ENCODE measurements at places on chromosomes 16 and 17.
A peak's percentile ranks its signal among the peaks of the same experiment; 100 is the strongest.

- DNase-seq, result no peak
Observed at GRCh38 chr16:13453938-13454553, 465.9 kb upstream of the ERCC4 start.

- DNase-seq, result peak; percentile 47
Observed at GRCh38 chr17:35160354-35161201, 13.0 kb downstream of the UNC45B start.

DNA sequence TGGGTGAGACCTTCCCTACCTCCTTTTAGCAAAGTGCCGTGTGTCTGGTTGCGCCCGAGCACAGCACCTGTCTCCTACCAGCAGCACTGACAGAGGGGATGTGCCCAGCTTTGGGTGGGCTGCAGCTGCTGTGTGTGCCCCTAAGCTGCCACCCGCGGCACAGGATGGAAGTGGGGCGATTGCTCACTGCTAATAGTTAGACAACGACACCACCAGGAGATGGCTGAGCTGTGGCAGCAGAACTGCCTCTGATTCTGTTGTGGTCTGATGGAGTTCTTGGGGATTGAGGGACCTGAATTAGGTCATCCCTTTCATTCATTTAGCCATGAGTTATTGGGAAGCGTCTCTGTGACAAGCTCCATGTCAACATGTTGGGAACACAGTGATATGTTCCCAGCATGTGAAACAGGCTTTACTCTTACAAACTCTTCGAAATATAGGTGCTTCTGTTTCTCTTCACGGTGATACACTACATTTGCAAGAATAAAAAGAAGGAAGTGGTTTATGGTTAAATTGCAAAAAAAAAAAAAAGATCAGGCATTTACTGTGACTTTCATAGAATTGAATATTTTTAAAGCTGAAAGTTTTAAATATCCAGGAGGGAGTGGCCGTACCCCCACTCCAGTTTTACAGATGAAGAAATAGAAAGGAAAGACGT, 184.4 kb downstream of the MAF start:
- DNase-seq, result peak; percentile 21

- peak; percentile 47 for DNase-seq
Observed at GRCh38 chr16:17359788-17360390, 110.9 kb downstream of the XYLT1 start.

- no peak for DNase-seq
Observed at GRCh38 chr17:3912827-3913226, 3.4 kb downstream of the P2RX1 start.

GRCh38 chr16:85689285-85689949, 663 bp upstream of the GINS2 start:
- no peak for DNase-seq

DNA sequence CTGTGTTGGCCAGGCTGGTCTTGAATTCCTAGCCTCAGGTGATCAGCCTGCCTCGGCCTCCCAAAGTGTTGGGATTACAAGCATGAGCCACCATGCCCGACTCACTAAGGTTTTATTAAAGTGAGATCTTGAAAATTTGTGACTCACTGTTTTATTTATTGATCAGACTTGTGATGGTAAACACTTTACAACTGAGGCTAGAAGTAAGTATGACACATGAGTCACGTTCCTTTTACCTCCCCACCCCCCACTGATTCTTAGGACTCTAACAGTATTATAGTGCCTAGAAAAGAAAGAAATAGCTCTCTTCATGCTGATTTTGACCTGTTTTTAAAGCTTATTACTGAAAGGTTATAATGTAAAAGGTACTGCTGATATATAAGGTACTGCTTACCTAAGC, 160.6 kb downstream of the TANC2 start:
- no peak for DNase-seq

- no peak for DNase-seq
Observed at GRCh38 chr17:11332706-11333105, 91.7 kb downstream of the SHISA6 start.

DNA sequence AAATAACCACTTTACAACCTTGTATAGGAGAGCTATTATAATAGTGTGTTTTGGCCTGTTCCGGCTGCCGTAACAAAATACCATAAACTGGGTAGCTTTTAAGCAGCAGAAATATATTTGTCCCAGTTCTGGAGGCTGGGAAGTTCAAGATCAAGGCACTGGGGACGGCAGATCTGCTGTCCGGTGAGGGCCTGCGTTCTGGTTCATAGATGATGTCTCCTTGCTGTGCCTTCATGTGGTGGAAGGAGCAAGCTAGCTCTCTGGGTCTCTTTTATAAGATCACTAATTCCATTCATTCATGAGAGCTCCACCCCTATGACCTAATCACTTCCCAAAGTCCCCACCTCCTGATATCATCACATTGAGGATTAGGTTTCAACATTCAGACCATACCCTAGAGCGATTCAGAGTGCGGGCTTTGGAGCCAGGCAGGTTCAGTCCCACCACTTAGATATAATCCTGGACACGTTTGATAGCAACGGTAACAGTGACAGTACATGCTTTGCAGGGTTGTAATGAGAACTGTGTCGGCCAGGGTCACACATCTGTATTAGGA, 76.2 kb upstream of the ZFHX3 start:
- no peak for DNase-seq

GRCh38 chr17:36616061-36617029, 15.0 kb downstream of the MRM1 start:
- DNase-seq, result no peak

- DNase-seq, result peak; percentile 39
Observed at GRCh38 chr17:16419074-16419928, 3.9 kb downstream of the TRPV2 start.

DNA sequence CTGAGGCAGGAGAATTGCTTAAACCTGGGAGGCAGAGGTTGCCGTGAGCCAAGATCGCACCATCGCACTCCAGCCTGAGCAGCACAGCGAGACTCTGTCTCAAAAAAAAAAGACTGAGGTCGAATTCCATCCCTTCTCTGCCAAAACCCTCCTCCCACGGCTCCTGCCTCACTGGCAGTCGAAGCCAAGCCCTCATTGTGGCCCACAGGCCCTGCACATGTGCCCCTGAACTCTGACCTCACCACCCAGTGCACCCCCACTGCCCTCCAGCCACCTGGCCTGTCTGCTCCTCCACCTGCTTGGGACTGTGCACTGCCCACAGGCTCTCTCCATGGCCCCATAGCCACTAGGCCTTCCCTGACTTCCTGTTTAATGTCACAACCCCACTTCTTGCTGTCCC, 7.0 kb downstream of the MYO15A start:
- no peak for DNase-seq

GRCh38 chr17:58666858-58667267, 25.0 kb downstream of the TEX14 start:
- DNase-seq, result peak; percentile 45

- no peak for DNase-seq
Observed at GRCh38 chr17:43314611-43315011, 80.8 kb upstream of the RNU2-1 start.

DNA sequence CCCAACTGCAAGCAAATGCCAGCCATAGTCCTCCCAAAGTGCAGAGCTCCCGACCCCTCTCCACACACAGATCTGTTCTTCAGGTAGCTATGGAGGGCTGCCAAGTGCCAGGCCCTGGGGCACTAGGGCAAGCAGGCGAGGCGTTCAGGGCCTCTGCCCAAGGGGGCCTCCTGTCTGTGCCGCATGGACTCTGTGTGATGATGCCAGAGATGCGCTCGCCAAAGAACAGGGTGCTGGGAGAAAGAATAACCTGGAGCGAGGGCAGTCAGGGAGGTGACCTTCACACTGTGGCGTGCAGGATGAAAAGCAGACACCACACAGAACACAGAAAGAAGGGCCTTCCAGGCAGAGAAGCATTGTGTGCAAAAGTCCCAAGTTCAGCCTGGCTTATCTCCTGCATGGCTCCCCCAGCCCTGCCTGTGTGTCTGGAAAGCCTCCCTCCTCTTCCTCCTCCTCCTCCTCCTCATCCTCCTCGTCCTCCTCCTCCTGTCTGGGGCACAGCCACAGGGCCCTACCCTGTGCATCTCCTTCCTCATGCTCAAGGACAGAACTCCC, 44.2 kb downstream of the PEMT start:
- no peak for DNase-seq

GRCh38 chr17:73265646-73266640, 4.3 kb upstream of the CPSF4L start:
- no peak for DNase-seq

DNA sequence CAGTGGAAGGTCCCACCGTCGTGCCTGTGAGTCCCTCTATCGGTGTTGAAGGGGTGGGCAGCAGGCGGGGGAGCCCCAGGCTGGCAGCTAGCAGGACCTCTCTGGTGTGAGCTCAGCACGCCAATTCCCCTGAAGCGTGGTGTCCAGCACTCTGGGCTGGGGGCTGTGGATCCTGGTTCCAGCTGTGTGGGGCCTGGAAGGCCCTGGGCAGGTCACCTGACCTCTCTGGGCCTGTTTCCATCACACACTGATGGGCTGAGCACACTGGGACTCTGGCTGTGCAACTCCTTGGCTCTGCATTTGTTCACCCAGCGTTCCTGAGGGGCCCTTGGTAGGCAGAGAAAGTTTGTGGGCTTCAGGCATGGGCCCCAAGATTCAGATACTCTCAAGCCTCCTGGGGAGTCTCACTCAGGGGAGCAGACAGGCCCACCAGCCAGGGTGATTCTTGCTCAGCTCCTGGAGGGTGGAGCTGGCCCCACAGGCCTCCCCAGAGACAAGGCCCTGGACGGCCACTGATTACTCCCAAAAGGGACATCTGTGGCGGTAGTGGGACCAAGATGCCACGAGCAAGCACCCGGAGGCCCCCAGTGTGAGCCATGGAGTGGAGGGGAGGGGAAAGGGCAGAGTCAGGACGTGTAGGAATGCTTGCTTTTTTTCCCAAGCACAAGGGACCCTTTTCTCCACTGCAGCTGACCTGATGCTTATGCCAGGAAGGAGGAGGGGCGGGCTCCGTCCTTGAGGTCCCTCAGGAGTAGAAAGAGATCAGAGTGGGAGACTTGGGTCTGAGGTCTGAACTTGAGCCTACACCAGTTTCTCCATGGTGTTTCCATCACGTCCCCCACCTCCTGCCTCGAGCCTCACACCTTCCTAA, 8.5 kb downstream of the SCGB1C2 start:
- DNase-seq, result no peak

DNA sequence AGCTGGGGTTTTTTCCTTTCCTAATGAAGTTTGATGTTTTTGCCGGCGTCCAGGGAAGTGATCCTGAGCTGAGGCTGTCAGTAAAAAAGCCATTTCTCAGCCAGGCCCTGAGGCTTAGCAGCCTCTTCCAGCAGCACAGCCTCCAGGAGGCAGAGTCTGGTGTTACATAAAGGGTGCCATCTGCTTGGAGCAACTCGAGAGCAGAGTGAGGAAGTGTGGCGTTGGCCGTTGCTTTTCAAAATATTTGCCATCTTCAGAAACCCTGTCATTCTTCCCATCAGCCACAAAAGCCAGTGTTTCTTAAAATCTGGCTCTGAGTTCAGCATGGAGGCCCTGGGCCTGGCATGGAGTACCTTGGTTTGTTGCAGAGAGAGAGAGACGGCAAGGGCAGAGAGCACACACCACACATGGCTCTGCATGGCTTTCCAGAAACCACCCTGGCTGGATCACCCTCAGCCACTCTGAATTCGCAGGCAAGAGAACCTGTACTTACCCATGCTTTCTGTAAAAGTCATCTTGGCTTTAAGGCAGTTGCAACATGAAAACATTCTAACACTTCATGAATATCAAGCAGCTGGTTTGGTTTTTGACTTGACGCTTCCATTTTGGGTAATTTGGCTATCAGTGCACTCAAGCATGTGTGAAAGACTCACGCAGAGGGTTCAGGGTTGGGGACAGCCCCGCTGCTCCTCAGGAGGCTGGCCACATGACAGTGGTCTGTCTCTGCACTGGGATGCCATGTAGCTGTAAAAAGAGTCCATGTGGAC, 21.0 kb downstream of the PMM2 start:
- no peak for DNase-seq

- no peak for DNase-seq
Observed at GRCh38 chr16:65123396-65124211, 1.7 kb upstream of the CDH11 start.

GRCh38 chr16:7957151-7957550, 624.5 kb downstream of the RBFOX1 start:
- DNase-seq, result no peak

GRCh38 chr16:84313921-84314320, 19.2 kb downstream of the WFDC1 start:
- no peak for DNase-seq

- no peak for DNase-seq
Observed at GRCh38 chr17:30482555-30482954, 5.3 kb downstream of the GOSR1 start.

- DNase-seq, result no peak
Observed at GRCh38 chr16:8108991-8109509, 481.3 kb downstream of the TMEM114 start.

GRCh38 chr17:34542700-34543336, 36.6 kb upstream of the TMEM132E start:
- DNase-seq, result peak; percentile 63

DNA sequence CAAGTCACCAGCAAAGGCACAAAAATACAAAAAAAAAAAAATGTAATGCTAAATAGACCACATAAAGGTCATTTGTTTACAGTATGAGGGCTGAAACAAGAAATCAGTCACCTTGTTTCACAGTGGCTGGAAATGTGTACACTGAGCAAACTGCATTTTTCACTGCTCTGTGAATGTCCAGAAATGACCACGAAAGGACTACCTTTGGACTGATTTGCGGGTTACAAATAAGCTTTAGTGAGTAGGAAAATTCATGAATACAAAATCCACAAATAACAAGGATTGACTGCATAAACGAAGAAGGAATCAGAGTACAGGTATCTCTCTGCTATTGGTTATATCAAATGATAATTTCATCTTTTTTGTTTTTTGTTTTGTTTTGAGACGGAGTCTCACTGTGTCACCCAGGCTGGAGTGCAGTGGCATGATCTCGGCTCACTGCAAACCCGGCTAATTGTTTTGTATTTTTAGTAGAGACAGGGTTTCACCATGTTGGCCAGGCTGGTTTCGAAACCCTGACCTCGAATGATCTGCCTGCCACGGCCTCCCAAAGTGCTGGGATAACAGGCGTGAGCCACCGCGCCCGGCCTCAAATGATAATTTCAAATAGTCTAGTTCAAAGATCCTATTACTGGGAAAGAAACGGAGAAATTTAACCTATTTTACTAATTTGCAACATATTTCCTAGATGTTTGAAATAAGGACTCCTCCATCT, 30.5 kb downstream of the CYTH1 start:
- DNase-seq, result no peak

GRCh38 chr16:81261049-81261648, 22.7 kb downstream of the BCO1 start:
- peak; percentile 29 for DNase-seq

GRCh38 chr17:71098071-71098470, 928.7 kb downstream of the KCNJ2 start:
- no peak for DNase-seq

DNA sequence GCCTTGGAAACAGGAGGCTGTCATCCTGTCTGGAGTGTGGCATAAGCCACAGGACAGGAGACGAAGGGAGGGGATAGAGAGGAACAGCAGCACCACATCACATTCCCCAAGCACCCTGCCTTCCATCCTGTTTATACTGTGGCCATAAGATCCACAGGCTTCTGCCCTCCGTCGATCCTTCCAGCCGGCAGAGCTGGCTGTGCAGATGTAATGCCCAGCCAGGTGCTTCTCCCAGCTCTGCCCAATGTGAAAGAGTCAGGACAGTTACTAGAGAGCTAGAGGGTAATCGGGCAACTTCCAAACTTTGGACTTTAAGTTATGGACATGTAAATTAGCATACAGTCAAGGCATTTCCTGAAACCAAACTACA, 368.4 kb downstream of the SOX9 start:
- no peak for DNase-seq

GRCh38 chr17:60161598-60162330, 12.0 kb downstream of the CA4 start:
- DNase-seq, result no peak

- DNase-seq, result no peak
Observed at GRCh38 chr16:6846452-6846851, 486.2 kb upstream of the RBFOX1 start.

Measured in CD4-positive, alpha-beta T cell treated with Interleukin-12 subunit alpha and Interleukin-12 subunit beta, for 1 hour (primary cell).